ENCODE measurements at places on chromosomes 2 and 18. TPM values are rescaled to one million over a fixed set of nuclear protein-coding genes. Genes with fewer than 3 reads are reported as not detected.

PLA2R1 gene
- not detected for total RNA-seq

SLC8A1 gene
- 0.25 TPM for total RNA-seq

TFCP2L1 gene
- 0.28 TPM for total RNA-seq

GNAL gene
- 0.25 TPM for total RNA-seq

CRYGC gene
- not detected for total RNA-seq

SLC30A3 gene
- total RNA-seq, result 0.45 TPM

ERFE gene
- not detected for total RNA-seq

MSH6 gene
- 77.4 TPM for total RNA-seq

EPB41L3 gene
- total RNA-seq, result 0.86 TPM

LONRF2 gene
- 0.10 TPM for total RNA-seq

ABCG5 gene
- total RNA-seq, result not detected

CFC1 gene
- not detected for total RNA-seq

CCNT2 gene
- 35.8 TPM for total RNA-seq

GALNT3 gene
- 28.0 TPM for total RNA-seq

G6PC2 gene
- total RNA-seq, result not detected

ZBTB7C gene
- 0.95 TPM for total RNA-seq

NOL4 gene
- not detected for total RNA-seq

CABYR gene
- 0.48 TPM for total RNA-seq
